Activated CD4-positive, alpha-beta T cell treated with anti-CD3 and anti-CD28 coated beads for 4 hours (primary cell): ENCODE measurements at places on chromosomes 7 and 10.

- no peak for DNase-seq
Measured at GRCh38 chr10:48378675-48379074, 72.2 kb downstream of the MAPK8 start.

GRCh38 chr7:132081686-132082085 lies 494.6 kb downstream of the PLXNA4 start:
- no peak for DNase-seq

- no peak for DNase-seq
Measured at GRCh38 chr7:32461484-32461883, 28.7 kb downstream of the LSM5 start.

GRCh38 chr10:15035385-15036301 lies 8.1 kb upstream of the OLAH start:
- DNase-seq: no peak

DNA sequence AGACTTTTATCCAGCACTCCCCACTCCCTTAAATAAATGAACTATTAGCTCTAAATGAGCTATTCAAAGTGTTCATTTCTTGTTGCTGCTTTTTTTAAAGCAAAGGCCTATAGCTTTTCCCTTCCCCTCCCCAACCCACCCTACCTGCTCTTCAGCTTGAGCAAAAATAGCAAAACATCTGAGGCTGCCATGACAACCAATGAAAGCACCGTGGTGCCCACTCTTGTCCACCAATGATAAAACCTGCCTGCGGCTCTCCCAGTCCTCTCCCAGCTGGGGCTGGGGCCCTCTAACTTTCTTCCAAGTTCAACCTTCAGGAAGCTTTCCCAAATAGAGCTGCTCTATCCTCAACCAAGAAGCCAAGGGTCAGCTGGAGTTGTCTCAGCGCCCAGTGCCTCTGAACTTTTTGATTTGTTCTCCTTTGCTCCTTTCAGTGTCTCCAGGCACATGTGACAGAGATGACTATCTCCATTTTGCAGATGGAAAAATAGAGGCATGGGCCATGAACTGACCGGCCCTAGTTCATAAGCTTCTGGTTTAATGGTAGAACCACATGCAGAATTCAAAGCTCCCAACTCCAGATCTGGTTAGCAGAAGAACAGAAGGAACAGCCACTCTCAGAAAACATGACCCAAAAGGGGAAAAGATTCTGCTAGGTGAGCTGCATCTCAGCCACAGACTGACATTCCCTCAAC lies 47.7 kb downstream of the PIK3AP1 start:
- no peak for DNase-seq

DNA sequence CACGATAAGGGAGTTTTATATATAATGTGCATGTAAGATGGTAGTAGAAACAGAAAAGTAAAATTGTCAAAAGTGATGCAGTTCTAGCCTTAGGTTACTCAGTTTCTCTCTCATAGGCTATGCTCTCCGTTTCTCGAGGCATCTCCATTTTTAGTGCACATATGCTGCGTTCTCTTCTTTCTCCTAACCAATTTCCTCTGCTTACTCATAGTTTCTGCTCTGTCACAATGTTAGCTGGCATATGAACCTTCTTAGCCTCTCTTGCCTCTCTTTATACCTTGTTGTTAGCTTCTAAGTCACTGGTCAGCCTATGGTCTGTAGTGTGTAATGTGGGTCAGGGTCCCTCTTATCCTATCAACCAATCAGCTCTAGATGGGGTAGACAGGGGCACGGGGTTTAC lies 280.6 kb upstream of the ETV1 start:
- DNase-seq: no peak

GRCh38 chr10:101867931-101868330 lies 24.3 kb upstream of the KCNIP2 start:
- DNase-seq: no peak

DNA sequence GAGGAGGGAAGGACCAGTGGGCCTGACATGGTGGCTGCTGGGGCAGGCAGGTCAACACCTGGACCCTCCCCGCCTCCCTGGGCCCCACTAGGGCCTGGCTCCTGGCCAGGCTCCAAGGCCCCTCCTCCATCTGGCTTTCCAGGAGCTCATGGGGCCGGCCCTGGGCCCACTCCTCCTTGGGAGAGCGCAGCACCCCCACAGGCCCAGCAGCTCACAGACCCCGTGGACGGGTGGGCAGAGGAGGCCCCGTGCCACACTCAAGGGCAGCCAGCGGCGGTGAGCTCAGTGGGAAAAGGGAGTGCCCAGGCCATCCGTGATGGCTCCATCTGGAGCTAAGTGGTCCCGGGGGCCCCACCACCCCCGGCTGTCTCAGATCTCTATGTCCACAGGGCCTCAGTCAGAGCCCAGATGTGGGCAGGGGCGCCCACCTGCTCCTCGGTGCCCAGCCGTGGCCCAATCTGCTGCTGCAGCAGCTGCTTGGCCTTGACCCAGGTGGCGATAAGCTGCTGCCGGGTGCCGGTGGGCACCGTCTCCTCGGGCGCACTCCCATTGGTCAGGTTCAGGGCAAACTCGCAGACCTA lies 32.8 kb downstream of the CFAP46 start:
- DNase-seq: no peak

- DNase-seq: no peak
Measured at GRCh38 chr10:112838784-112839481, 111.1 kb upstream of the TCF7L2 start.

DNA sequence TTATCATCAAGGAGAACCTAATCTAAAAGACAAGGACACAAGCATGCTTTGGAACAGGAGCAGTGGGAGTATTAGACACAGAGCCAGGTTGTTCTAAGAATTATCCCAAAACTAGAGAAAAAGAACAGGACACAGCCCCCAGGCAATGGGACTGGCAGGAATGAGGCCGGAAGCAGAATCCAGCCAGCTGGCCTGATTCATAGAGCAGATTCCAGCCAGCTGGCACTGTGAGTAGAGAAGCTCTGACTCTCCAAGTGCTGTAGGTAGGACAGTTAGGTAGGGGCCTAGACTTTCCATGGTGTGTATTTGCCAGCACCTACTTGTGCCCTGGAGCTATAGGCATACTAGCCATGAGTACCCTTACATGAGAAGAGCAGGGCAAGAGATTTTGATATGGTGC lies 13.3 kb upstream of the RAB18 start:
- no peak for DNase-seq

DNA sequence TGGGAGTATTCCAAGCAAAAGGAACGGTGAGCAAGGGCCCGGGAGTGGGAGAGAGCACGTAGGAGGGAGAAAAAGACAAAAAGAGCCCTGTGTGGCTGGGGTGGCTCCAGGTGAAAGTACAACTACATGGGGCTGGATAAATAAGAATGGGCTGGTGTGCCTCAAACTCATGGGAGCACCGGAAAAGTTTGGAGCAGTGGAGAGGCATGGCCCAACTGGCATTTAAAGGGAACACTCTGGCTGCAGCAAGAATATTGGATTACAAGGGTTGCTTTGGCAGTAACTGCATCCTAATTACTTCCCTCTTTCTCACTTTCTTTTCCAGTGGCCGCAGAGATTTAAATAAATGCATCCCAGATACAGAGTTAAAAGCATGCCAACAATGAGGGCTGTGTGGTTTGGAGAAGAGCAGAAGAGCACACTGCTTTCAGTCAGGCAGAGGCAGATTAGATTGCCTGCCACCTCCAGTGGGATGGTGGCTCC lies 39.1 kb upstream of the HERPUD2 start:
- no peak for DNase-seq

DNA sequence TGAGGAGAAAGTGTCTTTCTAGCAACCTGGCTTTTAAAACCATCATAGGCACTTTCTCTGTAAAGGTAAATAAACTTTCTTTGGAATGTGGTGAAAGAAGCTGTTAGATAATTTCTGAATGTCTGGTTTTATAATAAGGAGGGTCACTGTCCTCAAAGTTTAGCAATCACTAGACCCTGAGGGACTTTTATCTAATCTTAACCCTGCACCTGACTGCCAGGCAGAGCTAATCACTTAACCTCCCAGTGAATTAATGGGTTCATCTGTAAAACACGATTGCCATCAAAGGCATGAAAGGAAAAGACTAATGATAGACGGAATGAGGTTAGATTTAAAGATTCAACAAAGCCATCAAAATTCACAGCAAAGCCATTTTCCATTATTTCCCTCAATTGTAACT lies 553.8 kb downstream of the GRM8 start:
- DNase-seq: no peak

DNA sequence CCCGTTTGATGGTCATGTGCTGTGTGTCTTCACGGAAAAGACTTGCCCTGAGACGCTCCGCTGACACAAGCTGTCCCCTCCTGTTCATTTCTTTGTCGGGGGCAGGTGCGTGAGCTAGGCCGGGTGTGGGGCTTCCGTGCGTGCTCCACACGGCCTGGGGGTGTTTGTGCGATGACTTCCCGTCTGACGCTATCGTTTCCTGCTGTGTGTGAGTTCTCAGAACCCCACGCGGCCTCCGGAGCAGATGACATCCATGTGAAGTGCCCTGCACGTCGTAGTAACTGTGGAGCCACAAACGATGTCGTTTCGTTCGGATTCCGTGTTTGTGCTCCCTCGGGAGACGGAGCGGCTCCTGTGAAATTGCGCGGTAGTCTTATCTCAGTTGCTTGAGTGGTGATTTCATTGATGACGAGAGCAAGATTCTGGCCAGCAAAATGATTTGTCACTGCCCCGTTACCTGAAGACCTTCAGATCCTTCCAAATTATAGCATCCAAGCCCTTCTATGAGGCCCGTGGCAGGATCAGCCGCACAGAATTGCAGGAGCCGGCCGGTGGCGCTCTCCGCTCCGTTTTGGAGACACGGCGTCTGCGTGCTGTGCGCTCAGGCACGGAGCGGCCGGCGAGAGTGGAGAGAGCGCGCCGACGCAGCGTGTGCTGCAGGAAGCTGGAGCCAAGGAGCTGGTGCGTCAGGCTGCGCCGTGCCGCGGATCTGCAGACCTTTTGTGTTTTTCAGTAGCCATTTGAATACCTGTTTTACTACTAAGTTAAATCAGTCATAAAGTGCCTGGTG lies 94.9 kb downstream of the NKX6-2 start:
- no peak for DNase-seq

DNA sequence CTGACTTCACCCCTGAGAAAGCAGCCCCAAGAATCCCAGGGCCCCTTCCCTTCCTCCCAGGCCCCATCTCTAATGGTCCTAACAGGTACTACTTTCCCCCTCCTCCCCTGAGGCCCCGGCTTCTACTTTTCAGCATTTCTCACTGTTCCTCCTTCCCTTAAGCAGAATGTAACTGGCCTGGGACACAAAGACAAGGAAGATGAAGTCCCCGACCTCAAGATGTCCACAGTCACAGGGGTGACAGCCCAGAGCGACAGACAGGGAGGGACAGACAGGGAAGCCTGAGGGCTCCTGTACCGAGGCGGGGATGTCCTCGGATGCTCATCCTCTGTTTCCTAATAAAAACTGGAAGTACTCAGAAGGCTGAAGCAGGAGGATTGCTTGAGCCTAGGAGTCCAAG lies 11.6 kb downstream of the AOC1 start:
- no peak for DNase-seq

DNA sequence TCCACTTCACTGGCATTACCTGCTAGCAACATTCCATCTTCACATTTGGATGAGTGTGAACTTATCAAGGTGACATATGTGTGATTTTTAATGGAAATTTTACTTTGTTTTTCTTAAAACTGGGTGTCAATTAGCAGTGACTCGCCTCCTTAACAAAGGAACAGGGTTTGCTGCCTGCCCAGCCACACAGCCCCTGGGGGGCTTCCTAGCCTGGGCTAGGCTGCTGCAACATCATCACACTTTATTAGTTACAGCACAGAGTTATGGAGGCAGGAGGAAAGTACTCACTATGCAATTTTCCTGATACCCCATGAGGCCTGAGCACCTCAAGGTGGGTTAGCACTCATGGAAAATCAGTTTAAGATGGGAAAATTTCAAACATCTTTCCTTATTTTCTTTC lies 861.3 kb downstream of the NRG3 start:
- DNase-seq: no peak

DNA sequence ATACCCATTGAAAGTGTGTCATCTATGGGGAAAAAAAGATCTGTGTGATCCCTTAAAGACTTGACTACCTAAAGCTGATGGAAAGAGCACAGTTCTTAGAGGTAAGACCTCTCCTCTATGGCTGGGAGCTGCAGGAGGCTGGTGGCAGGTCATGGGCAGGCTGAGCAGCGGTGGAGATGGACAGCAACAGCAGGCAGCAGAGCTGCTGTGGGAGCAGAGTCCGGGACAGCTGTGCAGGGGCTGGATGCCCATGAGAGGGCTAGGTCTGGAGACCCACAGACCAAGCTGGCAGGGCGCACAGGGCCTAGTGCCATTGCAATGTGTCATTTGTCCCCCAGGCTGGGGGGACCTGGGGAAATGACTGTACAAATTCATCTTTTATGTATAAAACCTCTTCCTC lies 13.4 kb upstream of the EPHA1 start:
- DNase-seq: no peak

GRCh38 chr10:11610166-11610825 lies 1.2 kb downstream of the USP6NL start:
- DNase-seq: no peak

GRCh38 chr10:122464250-122464510 lies 2.8 kb downstream of the HTRA1 start:
- DNase-seq: no peak

DNA sequence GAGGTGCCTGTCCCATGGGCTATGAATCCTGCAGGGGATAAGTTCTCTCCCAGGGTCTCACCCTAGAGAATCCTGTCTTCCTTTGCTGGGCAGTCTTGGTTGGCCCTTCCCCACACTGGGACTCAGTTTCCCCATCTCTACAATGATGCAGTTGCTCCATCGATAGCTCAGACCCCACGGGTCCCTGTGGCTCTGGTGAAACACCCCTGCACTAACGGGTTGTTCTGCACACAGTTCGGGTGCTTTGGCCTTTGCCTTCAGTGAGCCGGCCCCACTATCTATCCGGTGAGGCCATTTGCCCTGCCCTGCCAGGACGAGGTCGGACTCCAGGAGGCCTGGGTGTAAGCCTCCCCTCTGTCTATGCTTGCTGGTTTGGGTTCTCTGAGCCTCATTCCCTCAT lies 76.5 kb upstream of the PCBD1 start:
- no peak for DNase-seq

DNA sequence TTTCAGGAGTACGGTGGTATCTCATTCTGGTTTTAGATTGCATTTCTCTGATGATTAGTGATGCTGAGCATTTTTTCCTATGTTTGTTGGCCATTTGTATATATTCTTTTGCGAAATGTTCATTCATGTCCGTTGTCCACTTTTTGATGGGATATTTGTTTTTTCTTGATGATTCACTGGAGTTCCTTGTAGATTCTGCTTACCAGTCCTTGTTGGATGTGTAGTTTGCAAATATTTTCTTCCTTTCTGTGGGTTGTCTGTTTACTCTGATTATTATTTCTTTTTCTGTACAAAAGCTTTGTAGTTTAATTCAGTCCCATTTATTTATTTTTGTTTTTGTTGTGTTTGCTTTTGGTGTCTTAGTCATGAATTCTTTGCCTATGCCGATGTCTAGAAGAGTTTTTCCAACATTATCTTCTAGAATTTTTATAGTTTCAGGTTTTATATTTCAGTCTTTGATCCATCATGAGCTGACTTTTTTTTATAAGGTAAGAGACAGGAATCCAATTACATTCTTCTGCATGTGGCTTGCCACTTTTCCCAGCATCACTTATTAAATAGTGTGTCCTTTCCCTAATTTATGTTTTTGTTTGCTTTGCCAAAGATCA lies 320.5 kb downstream of the MAGI2 start:
- no peak for DNase-seq
